ENCODE measurements at places on chromosomes 2 and 18.

DNA sequence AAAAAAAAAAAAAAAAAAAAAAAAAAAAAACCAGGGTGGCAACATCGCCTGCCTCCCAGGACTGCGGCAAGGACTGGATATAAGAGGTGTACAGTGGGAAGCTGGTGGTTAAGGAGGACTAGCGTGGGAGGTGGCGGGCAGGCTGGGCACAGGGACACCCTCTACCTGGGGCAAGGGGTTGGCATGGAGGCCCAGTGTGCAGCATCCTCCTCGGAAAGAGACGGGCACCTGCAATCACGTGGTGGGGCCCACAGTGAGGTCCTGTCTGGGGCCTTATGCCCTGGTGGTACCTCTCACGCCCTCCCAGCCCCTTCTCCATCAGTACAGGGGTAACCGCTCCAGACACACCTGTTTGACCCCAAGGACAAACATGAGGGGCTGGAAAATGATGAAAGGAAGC is 27.9 kb downstream of the PXDN start:
- DNase-seq = no peak

DNA sequence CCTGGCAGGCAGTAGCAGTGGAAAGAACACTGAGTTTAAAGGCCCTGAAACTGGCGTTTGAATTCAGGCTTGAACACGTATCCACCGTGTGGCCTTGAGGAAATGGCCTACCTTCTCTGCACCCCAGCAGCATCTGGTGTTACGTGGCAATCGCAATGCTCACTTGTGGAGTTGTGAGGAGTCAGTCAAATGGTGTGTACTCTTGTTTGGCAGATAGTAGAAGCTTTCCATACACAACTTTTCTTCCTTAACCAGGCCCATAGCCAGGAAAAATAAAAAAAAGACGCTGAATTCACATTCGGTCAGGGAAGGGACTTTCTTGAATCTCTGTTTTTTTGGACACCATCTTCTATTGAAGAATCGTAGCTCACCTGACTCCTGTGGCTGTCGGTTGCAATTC is 1101.5 kb upstream of the KLHL29 start:
- DNase-seq = no peak

- DNase-seq = no peak
These were observed 329.5 kb upstream of the ETAA1 start for GRCh38 chr2:67067656-67068055.

- no peak for DNase-seq
These were observed 83.8 kb upstream of the SNTG2 start for GRCh38 chr2:866887-867286.

DNA sequence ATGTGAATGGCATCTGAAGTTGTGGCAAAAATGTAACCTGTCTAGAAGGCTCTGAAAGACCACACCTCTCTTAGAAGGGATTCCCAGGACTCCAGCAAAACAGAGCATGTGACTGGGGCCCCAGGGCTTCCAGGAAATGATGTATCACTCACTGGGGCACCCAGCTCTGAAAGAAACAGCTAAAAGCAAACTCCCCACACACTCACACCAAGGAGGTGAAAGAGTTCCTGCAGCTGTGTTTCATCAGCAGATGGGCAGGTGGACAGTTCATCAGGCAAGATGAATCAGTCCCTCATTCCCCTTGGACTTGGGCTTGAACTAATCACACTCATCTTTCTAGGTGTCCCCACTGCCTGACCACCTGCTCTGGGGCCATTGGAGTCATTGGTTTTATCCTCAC is 76.2 kb downstream of the CCBE1 start:
- DNase-seq = no peak

DNA sequence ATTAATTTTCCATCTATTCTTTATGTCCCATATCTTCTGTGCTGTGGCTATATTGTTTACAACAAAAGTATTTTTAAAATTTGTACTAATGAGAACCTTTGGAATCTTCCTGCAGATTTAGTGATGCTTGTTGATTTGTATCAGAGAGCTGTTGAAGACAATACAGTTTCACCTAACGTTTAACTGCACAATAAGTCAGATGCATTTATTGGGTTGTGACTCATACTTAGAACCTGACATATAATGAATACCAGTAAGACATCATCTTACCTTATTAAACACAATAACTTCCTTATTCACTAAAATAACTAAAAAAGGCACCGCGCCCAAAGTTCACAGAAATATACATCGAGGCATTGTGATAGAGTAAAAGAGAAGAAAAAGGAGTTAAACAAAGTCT is 43.8 kb upstream of the IL1R1 start:
- DNase-seq = no peak

DNA sequence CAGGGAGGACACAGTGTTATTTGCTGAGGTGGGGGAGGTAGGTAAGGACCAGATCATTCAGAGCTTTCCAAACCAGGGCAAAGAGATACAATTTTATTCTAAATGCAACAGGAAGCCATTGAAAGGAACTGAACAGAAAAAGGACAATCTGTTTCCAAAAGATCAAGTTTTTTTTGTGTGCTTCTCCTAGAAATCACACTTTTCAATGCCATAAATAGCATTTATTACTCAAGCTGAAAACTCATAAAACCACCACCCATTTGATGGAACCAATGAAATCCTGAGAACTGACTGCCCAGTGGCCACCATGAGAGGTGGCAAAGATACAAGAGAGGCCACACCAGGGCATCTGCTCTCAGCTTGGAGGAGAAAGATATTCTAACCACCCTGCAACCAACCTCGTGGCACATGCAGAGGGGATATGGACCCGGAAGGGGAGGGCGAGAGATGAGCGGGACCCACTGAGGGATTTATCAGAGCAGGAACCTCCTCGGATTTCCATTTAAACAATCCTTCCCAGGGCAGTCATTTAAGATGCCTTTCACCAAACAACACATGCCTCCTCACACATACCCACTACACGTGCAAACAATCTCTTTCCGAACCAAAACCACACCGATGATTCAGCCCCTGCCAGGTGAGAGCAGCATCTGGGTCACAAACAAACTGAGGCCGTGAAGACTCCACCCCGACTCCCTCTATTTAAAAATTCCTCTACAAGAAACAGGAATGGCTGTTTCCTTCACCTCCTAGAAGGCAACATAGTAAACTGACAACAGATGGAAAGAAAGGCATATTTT is 8.8 kb downstream of the CYB5A start:
- DNase-seq = no peak

DNA sequence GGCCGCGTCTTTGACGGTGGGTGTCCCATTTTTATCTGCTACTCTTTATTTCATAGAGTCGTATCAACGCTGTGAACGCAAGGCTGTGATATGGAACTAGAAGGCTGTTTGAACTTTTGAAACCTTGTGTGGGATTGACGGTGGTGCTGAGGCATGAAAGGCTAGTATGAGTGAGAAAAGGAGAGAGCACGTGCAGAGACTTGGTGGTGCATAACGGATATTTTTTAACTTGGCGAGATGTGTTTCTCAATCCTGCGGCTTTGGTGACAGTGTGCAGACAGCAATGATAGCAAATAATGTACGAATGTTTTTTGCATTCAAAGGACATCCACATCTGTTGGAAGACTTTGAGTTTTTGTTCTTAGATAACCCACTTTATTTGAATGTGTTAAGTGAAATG is 6.2 kb downstream of the HES6 start:
- DNase-seq = no peak

GRCh38 chr2:37773371-37774130 is 102.1 kb upstream of the CDC42EP3 start:
- no peak for DNase-seq

DNA sequence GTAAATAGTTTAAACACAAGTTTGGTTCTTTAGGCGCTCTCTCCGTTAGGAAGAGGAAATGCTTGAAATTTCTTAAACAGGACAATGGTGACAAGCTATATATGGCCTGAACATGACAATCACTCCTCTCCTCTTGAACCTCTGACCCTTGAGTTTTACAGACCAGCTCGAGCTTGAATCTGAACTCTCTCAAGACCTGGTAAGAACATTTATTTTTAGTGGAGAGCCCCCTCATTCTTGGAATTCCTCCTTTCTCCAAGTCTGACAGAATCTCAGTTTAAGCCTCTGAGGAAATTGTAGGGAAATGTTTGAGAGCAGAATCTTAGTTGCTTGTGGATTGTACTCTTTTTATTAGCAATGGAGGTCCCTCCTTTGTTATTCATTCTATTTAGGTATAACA is 1293.6 kb upstream of the ZEB2 start:
- no peak for DNase-seq

DNA sequence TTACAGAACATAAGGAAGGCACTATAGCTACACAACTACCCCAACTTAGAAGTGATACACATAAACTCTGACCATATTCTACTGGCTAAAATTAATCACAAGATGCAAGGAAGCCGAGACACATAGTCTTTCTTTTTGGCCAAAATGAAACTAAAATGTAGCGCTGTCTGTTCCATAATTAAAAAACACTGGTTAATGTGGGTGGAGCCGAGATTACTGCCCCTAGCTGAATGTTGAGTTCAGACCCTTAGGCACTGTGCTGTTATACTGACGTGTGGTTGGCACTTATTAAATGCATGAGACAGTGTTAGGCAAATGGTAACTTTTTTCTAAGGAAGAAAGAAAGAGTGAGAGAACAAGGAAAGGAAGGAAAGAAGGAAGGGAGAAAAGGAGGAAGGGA is 254.6 kb upstream of the RND3 start:
- DNase-seq = no peak

- no peak for DNase-seq
These were observed 285.6 kb upstream of the ACVR2A start for GRCh38 chr2:147559070-147559725.

GRCh38 chr18:23871410-23871809 is 143.1 kb upstream of the TTC39C start:
- no peak for DNase-seq

DNA sequence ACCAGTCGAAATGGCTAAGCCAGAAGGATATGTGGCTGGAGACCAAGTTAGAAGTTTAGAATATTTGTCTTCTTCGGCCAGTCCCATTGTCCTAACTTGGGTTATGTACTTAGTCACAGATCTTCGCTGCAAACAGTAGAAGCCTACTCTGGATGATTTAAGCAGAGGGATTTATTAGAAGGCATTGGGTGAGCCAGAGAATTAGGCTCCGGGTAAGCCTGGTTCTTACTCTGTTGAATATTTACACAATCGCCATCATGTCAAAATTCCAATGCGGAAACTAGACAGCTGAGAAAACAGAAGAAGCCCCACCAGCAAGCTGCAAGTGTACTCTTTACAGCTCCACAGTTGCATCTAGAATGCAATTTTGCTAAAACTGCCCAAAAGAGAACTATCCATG is 276.6 kb downstream of the CMPK2 start:
- DNase-seq = no peak

GRCh38 chr18:70232261-70232660 is 26.8 kb upstream of the RTTN start:
- no peak for DNase-seq

DNA sequence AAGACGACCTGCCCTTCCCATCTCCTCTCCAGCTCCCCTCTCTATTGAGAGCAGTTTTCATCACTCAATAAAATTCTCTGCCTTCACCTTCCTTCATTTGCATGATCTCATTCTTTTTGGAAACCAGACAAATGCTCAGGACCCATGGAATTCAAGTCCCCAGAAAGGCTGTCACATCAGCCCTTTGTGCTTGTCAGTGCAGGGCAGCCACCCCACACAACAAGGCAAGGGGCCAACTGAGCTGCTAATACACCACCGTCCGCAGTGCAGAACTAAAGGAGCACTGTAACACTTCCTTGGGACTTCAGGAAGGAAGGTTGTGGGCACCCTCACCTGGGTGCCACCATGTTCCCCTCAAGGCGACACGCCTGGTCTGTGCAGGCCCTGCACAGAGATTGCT is 26.2 kb downstream of the MCEE start:
- no peak for DNase-seq

DNA sequence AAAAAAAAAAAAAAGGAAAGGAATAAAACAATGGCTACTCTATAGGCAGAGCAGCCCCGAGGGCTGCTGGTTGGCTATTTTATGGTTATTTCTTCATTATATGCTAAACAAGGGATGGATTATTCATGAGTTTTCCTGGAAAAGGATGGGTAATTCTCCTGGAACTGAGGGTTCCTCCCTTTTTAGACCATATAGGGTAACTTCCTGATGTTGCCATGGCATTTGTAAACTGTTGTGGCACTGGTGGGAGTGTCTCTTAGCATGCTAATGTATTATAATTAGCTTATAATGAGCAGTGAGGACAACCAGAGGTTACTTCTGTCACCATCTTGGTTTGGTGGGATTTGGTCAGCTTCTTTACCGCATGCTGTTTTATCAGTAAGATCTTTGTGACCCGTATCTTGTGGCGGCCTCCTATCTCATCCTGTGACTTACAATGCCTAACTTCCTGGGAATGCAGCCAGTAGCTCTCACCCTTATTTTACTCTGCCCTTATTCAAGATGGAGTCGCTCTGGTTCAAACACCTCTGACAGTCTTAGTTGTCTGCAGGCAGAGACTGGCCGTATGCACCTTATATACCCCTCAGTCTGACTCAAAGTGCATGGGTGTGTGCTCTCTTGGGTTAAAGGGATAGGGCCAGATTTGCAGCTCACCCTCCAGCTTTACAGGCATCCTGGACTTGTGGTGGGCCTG is 57.7 kb downstream of the HAUS1 start:
- DNase-seq = no peak

DNA sequence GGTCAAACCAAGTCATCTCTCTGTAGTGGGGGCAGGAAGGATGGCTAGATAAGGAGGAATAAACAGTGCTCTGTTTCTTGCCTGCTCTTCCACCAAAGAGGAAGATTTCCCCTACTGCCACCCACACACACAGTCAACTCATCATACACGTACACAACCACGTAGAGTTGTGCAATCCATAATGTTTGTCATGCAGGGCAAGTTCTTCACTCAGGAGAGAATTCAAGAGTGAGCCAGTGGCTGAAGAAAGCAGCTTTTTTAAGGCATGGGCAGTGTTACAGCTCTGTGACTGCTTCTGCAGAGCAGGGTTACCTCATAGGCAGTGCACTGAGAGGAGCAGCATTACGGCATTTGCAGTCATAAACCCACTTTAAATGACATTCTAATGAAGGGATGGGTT is 283.0 kb downstream of the RND3 start:
- no peak for DNase-seq

DNA sequence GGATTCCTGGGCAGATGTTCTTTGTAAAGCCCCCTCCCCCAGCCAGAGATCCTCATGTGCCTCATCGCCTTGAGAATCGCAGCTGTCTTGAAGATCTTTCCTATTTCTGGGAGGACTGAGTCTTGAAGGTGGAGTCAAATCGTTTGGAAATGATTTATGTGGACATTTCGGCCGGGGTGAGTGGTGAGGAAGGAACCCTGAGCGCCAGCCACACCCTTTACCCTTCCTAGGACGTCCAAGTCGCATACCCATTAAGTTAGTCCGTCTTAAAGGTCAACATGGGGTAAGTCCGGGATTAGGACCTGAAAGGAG is 84.9 kb upstream of the ZCCHC2 start:
- no peak for DNase-seq

DNA sequence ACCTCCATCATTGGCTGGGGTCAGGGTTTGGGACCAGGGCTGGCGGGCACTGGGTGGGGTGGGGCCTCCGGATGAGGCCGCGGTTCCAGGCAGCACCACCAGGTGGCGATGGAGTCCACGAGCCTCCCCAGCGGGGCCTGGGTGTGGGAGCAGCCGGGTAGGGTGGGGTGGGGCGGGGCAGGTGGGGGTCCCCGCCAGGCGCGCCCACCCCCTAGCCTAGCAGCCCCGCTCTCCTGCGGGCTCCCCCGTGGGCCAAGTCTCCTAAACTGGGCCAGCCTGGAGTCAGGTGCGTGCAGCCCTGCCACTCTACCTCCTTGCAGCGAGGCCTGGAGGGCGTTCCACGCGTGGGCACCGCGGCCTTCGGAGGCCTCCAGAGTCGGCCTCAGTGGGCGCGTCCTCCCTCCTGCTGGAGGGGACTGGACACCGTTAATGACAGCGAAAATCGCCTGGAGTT is 187.5 kb downstream of the TWIST2 start:
- DNase-seq = peak; percentile 10
